ENCODE measurements at places on chromosomes 5 and 9. TPM values are rescaled to one million over a fixed set of nuclear protein-coding genes. Genes with fewer than 3 reads are reported as not detected.

ZNF474 gene
- under 0.01 TPM for total RNA-seq

CEL gene
- total RNA-seq = under 0.01 TPM

PSD2 gene
- 0.17 TPM for total RNA-seq

NR2F1 gene
- total RNA-seq = 90.8 TPM

ETF1 gene
- 117 TPM for total RNA-seq

N4BP3 gene
- total RNA-seq = 0.26 TPM

OLFML2A gene
- 33.7 TPM for total RNA-seq

All from fibroblast of lung (primary cell).